SK-MEL-5 (cell line): ENCODE measurements at places on chromosomes 3 and 15.

DNA sequence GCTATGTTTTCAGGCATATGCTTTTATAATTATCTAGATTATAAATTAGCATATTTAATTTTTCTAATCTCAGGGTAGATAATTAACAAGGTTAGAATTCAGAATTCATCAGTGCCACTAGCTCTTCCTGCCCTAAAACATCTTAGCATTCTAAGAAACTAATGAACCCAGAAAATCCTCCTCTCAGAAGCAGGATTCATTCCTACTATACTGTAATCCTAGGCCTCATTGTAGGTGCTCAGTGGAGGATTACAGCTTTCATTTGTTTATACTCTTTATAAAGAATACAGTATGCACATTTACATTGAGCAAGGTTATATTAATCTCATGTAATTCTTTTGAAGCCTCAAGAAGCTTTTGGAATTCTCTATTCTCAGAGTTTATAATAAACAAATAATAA, 20.9 kb downstream of the ACAD11 start:
- DNase-seq, result no peak

- no peak for DNase-seq
Measured at GRCh38 chr3:12681943-12682390, 18.1 kb upstream of the RAF1 start.

- no peak for DNase-seq
Measured at GRCh38 chr3:16423947-16424673, 89.4 kb downstream of the RFTN1 start.

- DNase-seq, result no peak
Measured at GRCh38 chr3:111333642-111334041, 208.4 kb upstream of the CD96 start.

- DNase-seq, result no peak
Measured at GRCh38 chr15:50916400-50916799, 7.9 kb downstream of the AP4E1 start.

GRCh38 chr15:29612096-29612495, 210.2 kb downstream of the TJP1 start:
- peak; percentile 62 for DNase-seq

DNA sequence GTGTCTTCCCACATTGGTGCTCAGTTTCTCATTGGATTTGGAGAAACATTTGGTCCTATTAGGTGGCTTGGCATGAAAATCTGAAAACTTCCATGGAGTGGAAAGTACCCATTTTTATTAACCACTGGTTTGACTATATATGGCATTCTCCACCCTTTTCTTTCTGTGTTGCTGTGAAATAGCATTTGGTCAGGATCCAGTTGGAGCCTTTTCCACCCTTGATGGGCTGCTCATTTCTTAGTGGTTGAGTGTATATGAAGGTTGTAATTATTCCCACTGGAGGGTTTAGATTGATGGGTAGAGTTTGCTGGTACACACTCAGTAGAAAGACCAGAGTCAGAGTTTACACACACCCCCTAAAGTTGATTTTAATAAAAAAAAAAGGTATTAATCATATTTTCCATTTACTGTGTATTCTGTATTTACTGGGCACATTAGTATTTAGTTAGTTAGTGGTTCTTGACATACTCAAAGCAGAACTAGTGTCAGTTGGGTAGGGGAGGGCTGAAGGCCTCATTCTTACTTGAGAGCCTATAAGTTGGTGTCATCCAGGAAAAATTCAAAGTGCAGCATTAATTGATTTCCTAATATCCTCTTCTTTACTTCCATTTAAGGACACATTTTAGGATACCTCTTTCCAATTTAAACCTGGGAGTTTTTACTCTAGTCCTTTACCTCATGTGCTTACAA, 69.5 kb downstream of the FLNB start:
- no peak for DNase-seq

DNA sequence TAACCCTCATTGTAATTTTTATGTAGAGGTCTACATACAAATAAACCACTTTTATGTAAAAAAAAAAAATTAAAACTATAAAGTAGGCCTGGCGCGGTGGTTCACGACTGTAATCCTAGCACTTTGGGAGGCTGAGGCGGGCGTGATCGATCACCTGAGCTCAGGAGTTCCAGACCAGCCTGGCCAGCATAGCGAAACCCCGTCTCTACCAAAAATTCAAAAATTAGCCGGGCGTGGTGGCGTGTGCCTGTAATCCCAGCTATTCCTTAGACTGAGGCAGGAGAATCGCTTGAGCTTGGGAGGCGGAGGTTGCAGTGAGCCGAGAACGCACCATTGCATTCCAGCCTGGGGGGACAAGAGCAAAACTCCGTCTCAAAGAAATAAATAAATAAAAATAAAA, 766 bp upstream of the SLC12A6 start:
- DNase-seq, result no peak

- peak; percentile 71 for DNase-seq
Measured at GRCh38 chr15:81400640-81401236, 26.7 kb upstream of the TMC3 start.

DNA sequence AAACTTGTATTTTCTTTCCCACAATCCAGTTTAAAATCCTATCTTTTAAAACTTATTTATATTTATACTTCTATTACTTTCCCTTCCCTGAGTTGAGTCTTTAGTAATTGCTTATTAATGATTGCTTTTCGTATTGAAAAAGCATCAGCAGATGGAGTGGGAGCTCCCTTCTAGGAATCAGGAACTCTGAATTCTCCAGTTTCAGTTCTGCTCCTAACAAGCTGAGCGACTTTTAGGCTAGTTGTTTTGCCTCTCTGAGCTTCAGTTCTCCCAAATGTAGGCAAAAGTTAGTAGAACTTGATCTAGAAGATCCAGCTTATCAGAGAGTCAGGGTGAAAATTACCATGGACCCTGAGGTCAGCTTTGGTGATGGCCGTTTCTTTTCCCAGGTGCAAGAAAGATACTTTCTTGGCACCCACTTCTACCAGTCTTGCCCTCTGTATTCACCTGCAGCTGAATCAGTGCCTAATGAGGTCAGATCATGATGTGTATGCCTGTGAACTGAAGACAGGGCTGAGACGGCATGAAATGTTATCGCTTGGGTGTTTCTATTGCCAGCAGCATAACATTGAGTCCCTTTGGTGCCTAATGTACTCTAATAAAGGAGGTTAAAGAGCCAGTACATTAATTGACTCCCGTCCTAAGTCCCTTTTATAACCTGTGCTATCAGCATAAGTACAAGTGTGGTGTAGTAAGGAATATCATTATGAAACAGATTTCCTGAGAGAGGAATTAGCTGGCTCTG, 194.5 kb upstream of the TBC1D5 start:
- no peak for DNase-seq

DNA sequence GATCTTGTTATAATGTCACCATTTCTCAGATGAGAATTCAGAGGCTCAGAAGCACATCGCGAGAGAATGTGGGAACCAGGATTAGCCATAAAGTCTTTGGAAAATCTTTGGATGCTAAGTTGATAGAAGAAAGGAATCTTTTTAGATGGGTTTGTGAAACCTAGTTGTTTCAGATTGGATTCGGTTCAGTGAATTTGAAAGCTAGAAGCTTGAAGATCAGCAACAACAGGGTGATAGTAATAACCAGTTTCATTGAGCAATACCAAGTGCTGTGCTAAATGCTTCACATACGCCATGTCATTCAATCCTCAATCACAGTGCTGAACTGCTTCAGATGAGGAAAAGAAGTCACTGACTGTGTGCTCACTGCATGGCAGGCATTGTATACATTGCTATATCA, 47.4 kb upstream of the MITF start:
- DNase-seq, result peak; percentile 58

DNA sequence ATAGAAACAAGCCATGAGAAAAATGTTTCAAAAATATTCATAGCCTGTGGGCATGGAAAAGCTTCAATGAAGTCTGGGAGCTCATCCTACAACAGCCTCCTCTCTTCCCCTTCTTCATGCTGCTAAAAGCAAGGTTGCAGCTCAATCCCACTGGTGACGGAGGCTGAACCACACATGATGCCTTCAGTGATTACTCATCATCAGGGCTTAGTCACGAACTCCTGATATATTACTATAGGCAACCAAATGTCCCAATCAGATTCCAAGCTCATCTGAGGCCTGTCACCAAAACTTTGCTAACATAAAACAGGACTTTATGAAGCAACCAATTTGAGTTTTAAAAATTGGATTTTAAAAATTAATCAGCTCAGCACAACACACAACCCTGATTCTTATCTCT, 24.0 kb upstream of the SLC24A5 start:
- DNase-seq, result peak; percentile 94

- no peak for DNase-seq
Measured at GRCh38 chr3:57544181-57545125, at the start of gene DNAH12. TSS of gene DNAH12 (minus strand) at chr3:57544344. CDS start at chr3:57542870, 1,474 bp downstream.

GRCh38 chr15:65096481-65097385, 18.3 kb downstream of the UBAP1L start:
- DNase-seq, result no peak

- DNase-seq, result no peak
Measured at GRCh38 chr3:127218454-127218922, 25.6 kb downstream of the PRR23E start.

DNA sequence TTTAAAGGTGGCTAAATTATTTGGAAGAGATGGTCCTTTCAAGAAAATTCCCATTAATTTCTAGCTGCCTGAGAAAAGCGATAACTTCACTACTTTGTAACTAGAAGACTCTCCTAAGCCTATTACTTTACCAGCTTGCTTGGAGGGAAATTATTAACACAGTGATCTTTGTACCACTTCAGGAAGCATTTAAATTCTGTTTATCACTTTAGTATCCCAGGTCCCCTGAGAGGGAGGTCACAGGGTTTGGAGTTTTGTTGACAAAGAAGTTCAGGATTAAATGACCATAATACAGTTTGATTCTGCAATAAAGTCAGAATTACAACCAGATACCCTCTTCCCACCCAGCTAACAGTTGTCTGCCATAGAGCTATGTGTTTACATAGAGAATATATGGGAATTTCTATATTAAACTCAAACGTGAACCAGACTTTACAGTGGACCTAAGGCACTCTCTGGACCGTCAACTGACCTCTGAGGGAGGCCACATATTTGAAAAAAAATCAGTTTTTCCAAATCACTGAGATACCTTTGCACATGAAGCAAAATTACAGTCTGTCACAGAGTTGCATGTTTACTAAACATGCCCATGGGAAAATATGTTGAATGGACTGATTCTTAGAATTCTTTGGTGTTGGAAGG, 3.0 kb downstream of the SLC27A2 start:
- no peak for DNase-seq

GRCh38 chr3:63986146-63986545, 37.1 kb downstream of the PSMD6 start:
- no peak for DNase-seq

DNA sequence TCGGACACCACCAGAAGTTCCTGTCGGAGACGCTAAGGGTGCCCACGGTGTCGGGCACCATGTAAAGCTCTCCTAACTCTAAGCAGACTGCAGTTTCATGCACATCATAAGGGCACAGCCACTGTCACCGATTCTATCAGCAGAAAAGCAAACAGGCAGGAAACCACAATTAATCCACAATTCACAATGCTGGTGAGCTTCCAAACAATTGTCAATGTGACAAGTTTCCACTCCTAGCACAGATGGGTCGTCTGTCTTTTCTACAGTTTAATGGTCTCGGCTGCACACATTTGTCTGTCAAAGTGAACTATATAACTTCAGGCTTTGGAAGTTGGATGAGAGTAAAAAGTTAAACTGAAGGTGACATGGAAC, 8.8 kb upstream of the OCA2 start:
- no peak for DNase-seq

GRCh38 chr3:127719369-127719768, 46.6 kb downstream of the ABTB1 start:
- DNase-seq, result no peak

GRCh38 chr3:5059782-5060181, 62.3 kb upstream of the ARL8B start:
- no peak for DNase-seq

- no peak for DNase-seq
Measured at GRCh38 chr3:42815826-42816225, 6.6 kb downstream of the ACKR2 start.

- DNase-seq, result no peak
Measured at GRCh38 chr15:48374472-48374871, 43.2 kb downstream of the DUT start.

DNA sequence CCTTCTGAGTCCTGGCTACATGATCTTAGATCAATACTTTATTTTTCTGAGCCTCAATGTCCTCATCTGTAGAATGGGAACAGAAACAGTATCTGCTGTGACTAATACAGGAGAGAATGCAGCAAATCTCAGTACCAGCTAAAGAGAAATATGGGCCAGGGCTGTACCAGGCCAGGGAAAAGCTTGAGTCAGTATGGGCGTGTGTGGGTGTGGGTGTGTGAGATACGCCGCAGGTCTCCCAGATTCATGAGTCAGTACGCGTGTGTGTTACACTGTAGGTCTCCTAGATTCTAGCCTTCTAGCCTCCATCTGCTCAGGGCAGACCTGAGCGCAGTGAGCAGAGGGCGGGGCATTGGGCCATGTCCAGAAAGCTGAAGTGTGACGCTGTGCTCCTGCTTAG, 15.2 kb downstream of the GNAI2 start:
- DNase-seq, result no peak

DNA sequence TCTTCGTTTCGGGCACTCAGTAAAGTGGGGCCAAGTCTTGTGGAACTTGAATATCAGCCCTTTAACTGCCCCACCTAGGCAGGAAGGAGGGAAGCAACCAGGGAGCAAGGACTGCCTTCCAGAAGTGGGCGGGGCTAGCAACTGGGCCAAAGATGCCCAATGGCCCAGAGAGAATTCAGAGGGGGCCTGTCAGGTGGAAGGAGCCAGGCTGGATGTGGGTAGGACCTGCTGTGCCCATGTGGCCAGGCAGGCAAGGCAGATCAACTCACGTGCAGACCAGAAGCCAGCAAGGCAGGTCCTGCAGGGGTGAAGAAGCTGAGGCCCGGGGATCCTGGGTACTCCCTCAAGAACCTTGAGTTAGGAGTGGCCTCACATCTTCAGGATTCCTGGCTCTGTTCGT, 5.5 kb downstream of the MAP6D1 start:
- no peak for DNase-seq

GRCh38 chr15:74785194-74786032, 3.5 kb downstream of the CSK start:
- DNase-seq, result no peak

- DNase-seq, result no peak
Measured at GRCh38 chr3:41698898-41699297, 263.0 kb downstream of the ULK4 start.

- DNase-seq, result no peak
Measured at GRCh38 chr3:116552246-116552645, 107.0 kb upstream of the LSAMP start.

- DNase-seq, result no peak
Measured at GRCh38 chr15:75952525-75952924, 48.8 kb downstream of the FBXO22 start.
